ENCODE measurements at places on chromosomes 1 and 21.
A peak's percentile ranks its signal among the peaks of the same experiment; 100 is the strongest.

- DNase-seq = no peak
These were observed at the start of gene CD101 for GRCh38 chr1:117001254-117001927. CD101 (plus strand) TSS chr1:117001760; CDS start chr1:117001818, 58 bp downstream.

DNA sequence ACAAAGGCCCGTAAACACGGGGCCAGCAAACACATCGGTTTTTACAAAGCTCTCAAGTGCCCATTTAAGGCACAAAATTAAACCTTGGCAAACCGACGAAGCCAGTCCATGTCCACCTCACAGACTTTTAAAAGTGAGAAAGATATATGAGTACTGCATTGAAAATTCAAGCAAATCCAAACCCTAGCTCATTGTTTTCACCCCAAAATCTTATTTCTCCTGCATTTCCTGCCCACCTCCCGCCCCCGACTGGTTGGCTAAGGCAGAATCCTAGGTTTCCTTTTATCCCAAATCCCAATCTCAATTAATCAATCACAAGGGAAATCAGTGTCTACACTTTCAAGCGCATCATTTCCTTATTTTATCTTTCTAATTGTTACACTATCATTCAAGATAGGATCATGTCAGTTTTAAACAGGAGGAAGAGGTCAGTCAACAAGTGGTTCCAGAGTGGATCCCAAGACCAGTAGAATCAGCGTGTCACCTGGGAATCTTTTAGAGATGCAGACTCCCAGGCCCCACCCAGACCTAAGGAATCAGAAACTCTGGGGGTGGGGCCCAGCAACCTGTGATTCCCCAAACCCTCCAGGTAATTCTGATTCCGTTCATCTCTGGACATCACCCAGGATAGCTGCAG, 1.7 kb upstream of the GNG4 start:
- no peak for DNase-seq

GRCh38 chr21:32082466-32082865, 196.4 kb downstream of the MIS18A start:
- DNase-seq = no peak

GRCh38 chr21:33402001-33402979, 923 bp upstream of the IFNGR2 start:
- DNase-seq = no peak

GRCh38 chr1:83545066-83545862, 453.7 kb downstream of the TTLL7 start:
- no peak for DNase-seq

- no peak for DNase-seq
These were observed 12.1 kb downstream of the CAPN8 start for GRCh38 chr1:223653431-223653830.

DNA sequence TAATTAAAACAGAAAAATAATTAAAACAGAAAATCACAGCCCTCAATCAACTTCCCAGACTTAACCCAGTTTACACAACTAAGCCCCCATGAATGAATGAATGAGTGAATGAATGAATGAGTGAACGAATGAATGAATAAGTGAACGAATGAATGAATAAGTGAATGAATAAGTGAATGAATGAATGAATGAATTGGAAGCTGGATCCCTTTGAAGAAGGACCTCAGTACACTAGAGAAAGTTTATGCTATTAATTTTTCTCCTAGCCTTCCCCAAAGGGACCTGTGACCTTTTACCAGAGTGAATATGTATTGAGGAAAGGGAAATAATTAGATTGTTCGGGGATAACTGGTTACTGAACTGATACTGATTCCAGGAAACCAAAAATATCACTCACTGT, 5.6 kb downstream of the SPSB1 start:
- DNase-seq = no peak

DNA sequence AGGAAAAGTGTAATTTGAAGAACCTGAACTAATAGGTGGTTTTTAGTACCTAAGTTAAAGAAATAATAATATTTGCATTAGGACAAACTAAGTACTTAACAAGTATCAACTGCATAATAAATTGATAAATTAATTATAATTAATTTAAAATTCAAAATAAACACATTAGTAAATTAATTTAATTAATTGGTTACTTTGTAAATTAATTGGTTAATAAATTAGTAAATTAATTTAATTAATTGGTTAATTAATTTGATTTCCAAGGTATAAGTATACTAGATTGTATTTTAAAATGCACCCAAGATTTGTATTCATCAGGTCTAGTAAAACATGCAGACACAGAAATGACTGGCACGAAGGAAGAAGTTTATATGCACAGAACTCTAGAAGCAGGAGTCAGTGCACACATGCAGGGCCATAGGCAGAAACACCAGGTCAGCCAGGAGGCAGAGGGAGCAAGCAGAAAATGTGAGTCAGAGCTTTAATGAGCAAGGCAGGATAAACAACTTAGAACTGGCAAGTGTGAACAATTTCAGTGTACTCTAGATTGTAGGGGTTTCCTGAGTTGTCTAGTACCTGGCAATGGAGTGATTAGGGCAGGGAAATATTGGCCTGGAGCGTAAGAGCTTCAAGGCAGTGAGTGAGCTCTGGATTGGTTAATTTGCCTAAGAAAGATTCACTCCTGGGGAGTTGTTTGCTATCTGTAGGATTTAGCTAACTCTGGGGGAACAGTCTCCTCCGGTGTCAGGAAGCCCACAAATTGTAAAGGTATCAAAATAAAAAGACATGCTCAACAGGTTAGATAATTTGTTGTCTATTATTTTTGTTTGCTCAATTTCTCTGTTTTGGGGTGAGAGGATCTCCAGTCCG, 665.7 kb downstream of the MRPL39 start:
- DNase-seq = no peak

DNA sequence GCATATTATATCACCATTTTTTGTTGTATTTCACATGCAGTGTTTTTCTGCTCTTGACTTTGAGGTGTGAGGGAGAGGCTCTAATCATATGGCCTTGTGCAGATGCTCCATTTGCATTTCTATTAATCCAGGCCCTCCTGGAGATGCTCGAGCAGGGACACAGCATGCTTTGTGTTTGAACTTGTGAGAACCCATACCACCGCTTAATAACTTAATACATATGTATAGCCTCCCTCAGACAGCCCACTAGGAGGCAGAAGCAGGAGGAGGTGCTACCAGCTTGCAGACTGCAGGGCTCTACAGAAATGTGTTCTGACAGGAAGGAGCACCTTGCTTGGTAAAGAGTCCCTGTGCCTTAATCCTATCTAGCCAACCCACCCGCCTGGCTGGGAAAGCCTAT, 155.2 kb downstream of the BARHL2 start:
- DNase-seq = no peak

- DNase-seq = no peak
These were observed 38.8 kb downstream of the DIPK1A start for GRCh38 chr1:92922356-92923035.

DNA sequence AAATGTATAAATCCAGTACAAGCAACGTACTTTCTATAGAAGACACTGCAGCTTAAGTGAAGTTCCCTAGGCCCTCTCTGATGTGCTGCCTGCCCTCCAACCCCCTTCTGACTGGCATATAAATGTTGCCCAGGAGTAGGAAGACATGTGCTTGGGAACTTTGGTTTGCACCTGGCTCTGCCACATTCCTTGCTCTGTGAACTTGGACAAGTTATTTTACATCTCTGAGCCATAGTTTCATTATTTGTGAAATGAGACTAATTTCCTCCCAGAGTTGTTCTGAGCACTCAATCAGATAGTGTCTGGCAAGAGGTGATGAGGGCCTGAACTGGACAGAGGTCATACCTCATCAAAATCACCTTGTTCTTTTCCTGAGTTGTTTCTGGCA, 3.5 kb upstream of the PHC2 start:
- no peak for DNase-seq

DNA sequence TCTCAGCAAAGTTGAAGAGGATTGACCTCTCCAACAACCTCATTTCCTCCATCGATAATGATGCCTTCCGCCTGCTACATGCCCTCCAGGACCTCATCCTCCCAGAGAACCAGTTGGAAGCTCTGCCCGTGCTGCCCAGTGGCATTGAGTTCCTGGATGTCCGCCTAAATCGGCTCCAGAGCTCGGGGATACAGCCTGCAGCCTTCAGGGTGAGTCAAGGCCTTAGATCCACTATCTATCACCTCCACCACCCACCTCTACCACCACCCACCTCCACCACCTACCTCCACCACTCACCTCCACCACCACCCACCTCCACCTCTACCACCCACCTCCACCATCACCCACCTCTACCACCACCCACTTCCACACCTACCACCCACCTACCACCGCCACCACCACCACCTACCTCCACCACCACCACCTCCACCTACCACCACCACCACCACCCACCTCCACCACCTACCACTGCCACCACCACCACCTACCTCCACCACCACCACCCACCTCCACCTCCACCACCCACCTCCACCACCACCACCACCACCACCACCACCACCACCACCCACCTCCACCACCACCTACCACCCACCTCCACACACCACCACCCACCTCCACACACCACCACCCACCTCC, 5.8 kb downstream of the OPTC start:
- no peak for DNase-seq

DNA sequence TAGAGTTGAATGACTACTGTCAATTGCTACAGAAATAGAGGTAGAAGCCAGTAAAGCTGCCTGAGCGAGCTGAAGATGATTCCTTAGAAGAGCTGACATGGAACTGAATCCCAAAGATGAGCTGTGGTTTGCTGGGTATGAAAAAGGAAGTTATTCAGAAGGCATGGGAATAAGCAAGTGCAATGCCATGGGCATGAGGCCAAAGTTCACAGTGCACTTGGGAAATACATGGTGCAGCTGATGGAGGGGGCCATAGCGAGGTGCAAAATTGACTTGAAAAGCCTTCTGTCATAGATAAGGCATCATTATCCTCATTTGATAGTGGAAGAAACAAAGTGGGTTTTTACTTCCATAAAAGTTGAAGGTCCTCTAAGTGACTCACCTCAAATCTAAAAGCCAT, 88.6 kb downstream of the NEK7 start:
- no peak for DNase-seq

- DNase-seq = no peak
These were observed 128.9 kb upstream of the DNAH14 start for GRCh38 chr1:224800486-224801119.

DNA sequence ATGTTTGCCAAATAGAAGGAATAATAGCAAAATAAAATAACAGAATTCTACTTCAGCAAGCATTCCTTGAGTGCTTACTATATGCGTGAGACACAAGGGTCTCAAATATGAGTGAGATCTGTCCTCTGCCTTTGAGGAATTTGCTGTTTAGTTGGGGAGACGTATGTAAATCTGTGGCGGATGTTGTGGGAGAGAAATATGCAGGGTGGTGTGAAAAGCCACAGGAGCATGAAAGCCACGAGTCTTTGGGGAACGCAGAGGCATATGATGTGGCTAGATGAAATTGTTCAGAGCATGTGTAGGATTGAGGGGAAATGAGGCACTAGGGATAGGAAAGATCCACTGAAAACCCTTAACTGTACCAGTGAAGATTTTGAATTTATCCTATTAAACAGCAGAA, 244.4 kb downstream of the PBX1 start:
- no peak for DNase-seq

DNA sequence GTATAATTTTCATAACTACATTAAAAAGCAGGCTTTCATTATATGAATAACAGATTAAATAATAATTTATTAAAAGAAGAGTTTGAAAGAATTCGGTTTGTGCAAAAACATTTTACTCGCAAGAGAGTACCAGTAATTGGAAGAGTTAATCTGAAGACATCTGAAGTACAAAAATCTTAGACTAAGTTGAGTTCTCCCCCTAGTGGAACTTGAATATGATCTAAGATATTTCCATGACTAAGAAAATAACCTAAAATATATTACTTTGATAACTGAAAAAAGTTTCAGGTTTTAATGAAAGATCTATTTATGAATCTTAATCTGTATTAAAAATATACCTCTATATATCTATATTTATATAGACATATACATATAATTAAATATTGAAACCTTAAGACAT, 112.5 kb upstream of the GFI1 start:
- DNase-seq = no peak

- no peak for DNase-seq
These were observed 646.3 kb downstream of the KIF26B start for GRCh38 chr1:245800901-245801605.

DNA sequence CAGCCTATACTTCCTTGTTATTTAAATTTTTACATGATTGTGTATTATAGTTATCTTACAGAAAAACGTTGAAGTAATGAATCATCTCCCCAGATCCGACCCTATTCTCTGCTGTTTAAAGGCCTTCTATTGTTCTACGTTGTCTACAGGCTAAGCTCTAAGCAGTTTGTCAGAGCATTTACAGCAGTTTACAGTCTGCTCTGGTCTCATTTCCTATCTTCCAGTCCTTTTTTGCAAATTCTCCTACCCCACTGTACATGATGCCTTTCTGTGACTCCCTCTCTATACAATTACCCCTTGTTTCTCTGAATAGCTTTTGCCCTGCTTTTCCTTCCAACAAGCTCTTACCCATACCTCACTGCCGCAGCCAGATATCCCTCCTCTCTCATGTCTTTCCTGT, 319.2 kb upstream of the FMN2 start:
- DNase-seq = no peak

DNA sequence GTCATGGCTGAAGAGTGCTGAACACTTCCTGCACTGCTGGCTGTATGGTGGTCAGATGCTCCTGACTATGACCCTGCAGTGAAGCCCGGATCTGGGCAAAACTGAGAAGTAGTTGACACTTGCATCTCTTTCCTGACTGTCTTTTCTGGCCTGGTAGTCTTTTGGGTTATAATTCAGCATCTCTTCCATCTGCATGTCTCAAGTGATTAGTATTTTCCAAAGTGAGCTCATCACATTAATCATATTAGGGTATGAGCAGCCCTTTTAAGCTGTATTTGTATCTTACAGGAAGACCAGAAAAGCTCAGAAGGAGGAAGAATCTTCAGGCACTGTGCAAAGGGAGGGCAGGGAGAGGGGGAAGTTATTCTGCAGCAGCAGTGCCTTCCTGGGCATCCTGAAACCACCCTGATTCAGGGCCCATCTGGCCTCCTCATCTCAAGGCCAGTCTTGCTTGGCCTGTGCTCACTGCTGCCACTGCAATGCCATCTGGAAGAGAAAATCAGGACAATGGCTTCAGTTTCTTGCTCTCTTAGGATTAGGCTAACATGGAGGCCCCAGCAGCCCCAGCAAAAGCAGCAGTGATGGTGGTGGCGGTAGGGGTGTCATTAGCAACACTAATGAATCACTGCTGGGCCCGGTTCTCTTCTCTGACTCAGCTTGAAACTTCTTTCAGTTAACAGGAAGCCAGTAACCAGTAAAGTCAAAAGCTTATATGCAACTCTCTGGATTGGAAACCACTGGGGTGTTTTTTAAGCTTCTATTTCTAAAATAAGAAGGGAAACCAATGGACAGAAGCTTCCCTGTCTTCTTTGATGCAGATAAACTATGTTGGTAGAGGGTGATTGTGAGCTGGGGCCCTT, 63.3 kb upstream of the WDR26 start:
- peak; percentile 7 for DNase-seq

DNA sequence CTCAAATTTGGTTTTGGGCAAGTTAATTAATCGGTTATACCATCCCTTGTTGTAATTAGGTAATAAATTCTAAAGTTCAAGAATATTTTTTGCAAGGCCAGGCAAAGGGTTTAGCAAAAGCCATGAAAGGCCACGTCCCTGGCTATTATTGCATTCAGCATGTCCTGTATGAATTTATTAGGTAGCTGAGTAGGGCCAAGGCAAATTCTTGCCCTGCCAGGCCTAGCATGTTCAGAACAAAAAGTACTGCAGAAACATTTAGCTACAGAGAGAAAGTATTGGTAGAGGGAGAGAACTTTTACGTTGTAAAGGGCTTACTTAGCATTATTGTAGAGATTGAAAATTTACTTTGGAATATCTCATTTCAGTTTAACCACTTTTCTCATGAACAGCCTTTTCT, 94.4 kb downstream of the PATJ start:
- no peak for DNase-seq

GRCh38 chr1:6028042-6028850, 17.4 kb upstream of the KCNAB2 start:
- peak; percentile 34 for DNase-seq

All from activated naive CD4-positive, alpha-beta T cell (primary cell).